ENCODE measurements at places on chromosomes 1 and 21.
A peak's percentile ranks its signal among the peaks of the same experiment; 100 is the strongest.

DNA sequence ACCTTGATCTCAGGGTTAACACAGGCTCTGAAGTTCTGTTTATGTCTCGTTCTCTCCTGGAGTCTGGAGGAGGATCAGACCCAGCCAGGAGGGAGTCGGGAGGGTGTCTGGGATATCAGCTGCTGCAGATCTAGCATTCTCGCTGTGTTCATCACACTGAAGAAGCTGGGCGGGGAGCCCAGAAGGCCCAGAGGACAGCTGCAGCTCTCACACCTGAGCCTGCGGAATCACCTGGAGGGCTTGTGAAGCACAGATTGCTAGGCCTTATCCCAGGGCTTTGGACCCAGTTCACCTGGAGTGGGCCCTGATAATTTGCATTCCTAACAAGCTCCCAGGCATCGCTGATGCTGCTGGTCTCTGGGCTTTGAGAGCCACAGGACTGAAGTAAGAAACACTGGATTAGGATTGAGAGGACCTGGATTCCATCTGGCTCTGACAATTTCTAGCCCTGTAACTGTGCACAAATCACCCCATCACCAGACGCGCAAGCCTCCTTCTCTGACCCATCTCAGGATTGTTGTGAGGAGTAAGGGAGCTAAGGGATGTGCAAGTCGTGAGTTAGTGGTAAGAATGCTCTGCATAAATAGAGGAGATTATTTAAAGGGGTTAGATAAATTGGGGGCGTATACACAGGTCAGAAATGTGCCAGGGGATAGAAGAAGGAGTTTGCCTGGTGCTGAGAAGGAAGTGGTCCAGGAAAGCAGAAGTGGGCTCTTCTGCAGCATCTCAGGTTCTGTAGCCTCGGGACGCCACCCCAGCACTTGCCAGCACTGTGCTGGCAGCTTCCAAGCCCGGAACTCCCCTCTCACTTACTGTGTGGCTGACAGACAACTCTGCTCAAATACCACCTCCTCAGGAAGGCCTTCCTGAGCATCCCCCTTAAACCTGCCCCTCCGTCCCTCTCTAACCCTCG is 19.1 kb downstream of the ABCA4 start:
- DNase-seq: no peak

GRCh38 chr21:24367936-24368335 is 1239.3 kb downstream of the MRPL39 start:
- DNase-seq: no peak

GRCh38 chr1:27045973-27046558 is 33.4 kb upstream of the TENT5B start:
- peak; percentile 69 for DNase-seq

GRCh38 chr1:21864730-21865129 is 52.7 kb downstream of the LDLRAD2 start:
- no peak for DNase-seq

GRCh38 chr1:170562646-170563338 is 30.8 kb downstream of the GORAB start:
- DNase-seq: peak; percentile 28

- DNase-seq: no peak
These were observed 37.3 kb downstream of the AZIN2 start for GRCh38 chr1:33118274-33118673.

DNA sequence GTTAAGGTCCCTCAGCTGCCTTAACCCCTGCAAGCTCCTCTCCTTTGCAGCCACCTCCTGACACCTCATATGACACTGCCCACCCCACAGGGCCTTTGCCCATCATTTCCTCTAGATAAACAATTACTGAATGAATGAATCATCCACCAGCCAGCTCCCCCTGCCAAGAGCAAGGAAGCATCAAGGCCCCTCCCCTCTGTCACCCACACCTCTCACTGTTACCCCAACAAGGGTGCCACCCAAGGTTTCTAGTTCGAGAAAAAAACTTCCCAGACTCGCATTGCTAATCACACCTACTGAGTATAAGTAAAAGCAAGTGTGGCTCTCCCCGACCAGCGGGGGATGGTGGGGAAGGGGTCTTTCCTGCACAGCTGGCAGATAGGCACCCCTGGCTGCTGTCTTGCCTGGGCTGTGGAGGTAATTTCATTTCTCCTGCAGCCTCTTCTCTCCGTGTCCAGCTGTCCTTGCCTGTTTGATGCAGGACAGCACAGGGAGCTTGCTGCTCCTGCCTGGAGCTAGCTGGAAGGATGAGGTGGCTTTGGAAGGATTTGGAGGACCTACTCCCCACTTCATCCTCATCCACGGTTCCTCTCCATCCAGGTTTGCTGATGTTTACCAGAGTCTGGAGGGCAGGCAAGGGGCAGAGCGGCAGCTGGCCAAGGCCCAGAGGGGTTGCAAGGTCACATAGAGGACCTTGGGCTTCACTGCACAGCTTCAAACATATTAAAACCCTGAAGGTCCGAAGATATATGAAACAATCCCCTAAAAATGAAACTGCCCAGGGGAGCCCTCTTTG is 33.1 kb upstream of the LBR start:
- peak; percentile 48 for DNase-seq

GRCh38 chr1:169326261-169326955 is 41.2 kb downstream of the NME7 start:
- no peak for DNase-seq

DNA sequence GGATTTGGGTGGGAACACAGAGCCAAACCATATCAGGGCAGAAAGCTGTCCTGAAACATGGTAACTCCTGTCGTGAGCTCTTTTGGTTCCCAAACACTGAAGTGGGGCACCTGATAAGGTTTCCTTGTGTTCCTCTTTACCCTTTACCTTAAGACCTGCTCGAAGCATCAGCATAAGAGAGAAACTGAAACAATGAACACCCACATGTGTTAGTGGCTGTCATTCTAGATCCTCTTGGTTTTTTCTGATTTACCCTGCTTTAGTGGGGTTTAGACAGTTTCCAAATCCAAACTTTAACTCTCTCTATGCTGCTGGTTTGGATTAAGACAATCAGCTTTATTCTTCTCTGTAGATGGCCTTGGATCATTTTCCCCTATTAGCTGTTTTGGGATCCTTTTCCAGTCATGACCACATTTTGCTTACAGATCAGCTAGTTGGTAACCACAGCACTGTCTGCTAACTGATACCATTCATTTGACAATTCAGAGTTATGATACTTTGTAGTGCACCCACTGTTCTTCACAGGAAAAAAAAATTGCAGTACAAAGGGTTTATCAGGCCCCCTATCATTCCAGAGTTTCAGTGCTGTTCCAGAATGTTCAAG is 975 bp upstream of the MNDA start:
- DNase-seq: no peak

DNA sequence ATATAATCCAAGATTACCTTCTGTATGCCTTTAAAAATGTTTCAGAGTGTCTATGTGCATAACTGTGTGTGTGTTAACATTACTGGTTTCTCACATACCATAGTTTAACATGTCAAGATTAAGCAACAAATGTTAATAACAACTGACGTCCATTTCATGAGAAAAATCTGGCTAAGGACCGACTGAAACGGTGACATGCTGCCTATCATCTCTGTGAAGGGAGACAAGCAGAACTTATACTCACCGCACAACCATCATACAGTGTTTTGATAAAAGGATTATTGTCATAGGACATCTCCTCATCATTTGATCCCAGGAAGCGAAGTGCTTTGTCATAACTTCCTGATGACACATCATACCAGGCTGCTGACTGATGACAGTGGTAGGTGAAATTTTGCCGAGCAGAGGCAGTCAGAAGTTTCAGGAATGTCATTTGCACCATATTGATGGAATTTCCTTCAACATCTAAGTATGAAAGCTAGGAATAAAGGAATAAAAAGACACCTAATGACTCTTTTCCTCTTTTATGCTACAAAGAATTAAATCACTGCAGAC is 228.8 kb downstream of the COL11A1 start:
- no peak for DNase-seq

GRCh38 chr1:226973371-226973897 is 33.3 kb downstream of the COQ8A start:
- DNase-seq: no peak

GRCh38 chr1:219185486-219186117 is 11.9 kb downstream of the LYPLAL1 start:
- no peak for DNase-seq

GRCh38 chr1:245645894-245646293 is 491.1 kb downstream of the KIF26B start:
- no peak for DNase-seq

DNA sequence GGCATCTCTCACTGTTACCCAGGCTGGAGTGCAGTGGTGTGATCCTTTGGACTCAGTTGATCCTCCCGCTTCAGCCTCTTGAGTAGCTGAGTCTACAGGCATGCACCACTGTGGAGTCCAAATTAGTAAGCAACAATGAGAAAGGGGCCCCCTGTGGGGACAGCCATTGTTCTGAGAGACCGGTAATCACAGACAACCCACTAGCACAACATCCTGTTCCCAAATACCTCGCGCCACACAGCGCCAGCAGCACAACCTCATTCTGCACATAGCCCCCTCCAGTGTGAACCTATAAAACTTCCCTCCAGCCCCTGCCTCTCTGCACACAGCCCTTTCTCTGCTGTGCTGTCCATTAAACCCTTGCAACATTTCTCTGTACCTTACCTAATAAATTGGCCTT is 226.4 kb downstream of the DYRK1A start:
- DNase-seq: no peak

- DNase-seq: no peak
These were observed 239.6 kb upstream of the FGGY start for GRCh38 chr1:59057211-59057694.

- no peak for DNase-seq
These were observed 45.5 kb upstream of the RPL11 start for GRCh38 chr1:23646091-23646490.

DNA sequence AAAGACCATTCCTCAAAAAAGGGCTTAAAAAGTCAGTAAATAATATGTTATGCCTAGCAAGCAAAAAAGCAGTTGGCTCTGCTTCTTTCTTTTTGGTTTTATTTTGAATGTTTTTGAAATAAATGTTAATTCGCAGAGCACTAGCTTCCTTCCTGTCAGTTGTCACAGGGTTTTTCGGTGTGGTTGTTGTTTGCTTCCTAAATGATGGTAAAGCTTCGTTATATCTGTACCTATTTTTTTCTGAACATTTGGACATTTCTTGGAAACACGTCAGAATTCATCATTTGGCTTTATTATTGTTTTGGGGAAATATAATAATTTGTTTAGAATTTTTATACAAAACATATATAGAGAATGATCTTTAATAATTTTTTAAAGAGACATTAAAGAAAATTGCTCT is 351.9 kb upstream of the SGIP1 start:
- DNase-seq: peak; percentile 14

DNA sequence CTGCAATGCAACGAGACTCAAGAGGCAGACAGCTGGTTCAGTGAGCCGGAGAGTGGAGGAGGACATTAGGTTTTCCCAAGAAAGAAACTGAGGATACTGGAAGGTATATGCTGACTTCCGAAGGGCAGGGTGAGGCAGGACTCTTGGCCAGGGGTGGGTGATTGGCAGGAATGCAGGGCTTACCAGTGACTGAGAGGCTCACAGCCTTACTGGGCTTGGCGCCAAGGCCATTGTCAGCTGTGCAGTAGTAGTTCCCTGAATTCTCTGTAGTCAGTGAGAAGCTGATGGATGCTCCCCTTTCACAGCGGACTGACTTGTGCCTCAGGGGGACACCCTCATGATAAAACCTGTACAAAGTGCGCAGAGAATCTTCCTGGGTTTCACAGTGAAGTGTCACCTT is 9.6 kb downstream of the FCRL5 start:
- no peak for DNase-seq

DNA sequence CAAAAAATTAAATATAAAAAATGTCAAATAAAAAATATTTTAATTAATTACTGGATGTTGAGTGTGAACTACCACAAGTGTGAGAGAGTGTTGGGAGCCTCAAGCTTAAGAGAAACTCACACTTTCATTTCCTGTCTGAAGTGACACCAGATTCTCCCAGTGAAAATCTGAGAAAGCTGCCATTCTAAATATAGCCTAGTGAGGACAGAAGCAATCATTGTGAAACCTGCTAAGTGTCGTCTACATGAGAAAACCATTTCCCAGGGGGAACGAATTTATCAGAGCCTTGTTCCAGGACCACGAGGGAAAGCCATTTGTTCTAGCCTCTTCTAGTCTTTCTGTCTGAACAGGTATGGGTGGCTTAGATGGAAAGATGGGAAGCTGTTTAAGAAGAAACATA is 329.3 kb upstream of the PRMT6 start:
- no peak for DNase-seq

DNA sequence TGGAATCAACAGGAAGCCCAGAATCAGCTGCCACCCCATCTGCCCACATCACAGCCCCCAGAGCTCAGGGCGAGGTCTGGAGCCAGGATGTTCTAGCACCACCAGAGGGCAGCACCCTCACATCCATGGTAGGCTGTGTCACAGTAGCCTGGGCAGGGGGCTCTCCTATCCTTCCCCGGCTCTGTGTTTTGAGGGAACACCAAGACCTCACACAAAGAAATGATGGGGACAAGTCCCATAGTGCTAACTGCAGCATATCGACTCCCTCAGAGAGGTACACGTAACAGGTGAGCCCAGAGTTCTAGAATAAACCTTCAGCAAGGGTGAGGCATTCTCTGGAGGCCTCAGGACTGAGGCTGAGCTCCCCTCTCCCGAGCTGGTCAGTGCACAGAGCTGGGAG is 2.3 kb upstream of the KCNC4 start:
- DNase-seq: peak; percentile 82

GRCh38 chr1:40704817-40705733 is 13.6 kb downstream of the NFYC start:
- DNase-seq: no peak

- DNase-seq: no peak
These were observed 98.2 kb downstream of the PCBP3 start for GRCh38 chr21:45741691-45742090.

- DNase-seq: peak; percentile 23
These were observed 37.3 kb downstream of the PLEKHO1 start for GRCh38 chr1:150186789-150187559.

All from activated CD4-positive, alpha-beta T cell treated with anti-CD3 and anti-CD28 coated beads, Interleukin-2, amount 10 ng/mL, durations not matched to agents 7 days and 5 days (primary cell).